Inflammatory macrophage treated with lipopolysaccharide for 1 hour (primary cell): ENCODE measurements at places on chromosomes 1 and 21.

DNA sequence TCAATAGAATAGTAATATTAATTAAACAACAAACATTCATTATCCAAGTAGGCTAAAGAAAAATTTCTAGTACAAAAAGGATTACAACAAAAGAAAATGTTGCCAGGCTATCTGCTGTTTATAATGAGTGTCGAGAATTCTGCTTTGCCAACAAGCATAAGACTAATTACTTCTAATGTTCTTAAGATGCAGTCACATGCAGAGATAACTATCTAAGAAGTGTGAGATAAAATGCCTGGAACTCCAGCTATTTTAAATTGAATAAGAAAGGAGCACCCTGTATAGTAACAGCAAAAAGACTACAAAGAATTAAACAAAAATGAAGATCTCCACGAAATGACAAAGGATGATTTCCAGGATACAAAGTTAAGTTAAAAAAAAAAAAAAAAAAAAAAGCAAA is 59.9 kb downstream of the APP start:
- DNase-seq: no peak

- DNase-seq: no peak
Observed at GRCh38 chr1:172932981-172933380, 117.8 kb downstream of the TNFSF18 start.

DNA sequence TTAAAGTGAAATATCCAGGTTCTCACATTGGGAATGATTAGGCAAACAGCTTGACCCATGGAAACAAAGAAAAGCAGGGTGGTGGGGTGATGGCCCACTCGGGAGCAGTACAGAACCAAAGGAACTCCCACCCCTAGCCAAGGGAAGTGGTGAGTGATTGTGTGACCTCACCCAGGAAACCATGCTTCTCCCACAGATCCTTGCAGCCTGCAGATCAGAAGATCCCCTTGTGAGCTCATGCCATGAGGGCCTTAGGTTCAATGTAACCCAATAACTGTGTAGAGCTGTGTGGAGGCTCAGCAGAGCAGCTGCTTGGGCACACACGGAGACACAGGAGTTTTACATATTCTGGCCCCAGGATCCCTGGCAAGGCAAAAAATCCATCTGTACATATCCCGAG is 311.8 kb upstream of the DPYD start:
- no peak for DNase-seq

DNA sequence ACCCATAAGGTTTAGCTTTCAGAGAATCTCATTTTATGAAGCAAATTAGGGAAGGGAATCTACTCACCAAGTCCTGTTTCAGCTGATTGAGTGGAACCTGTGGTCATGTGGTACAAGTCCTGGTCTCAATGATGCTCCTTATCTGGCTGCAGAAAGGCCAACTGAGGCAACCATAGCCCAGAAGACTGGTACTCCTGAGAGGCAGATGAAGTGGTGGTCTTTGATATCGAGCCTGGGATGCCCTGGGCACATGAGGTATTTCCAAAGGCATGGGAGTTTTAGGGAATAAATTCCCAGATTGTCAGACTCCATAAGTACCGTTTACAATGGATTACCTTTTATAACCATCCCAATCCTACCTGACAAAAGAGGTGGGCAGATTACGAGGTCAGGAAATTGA is 3.3 kb downstream of the MX1 start:
- no peak for DNase-seq

DNA sequence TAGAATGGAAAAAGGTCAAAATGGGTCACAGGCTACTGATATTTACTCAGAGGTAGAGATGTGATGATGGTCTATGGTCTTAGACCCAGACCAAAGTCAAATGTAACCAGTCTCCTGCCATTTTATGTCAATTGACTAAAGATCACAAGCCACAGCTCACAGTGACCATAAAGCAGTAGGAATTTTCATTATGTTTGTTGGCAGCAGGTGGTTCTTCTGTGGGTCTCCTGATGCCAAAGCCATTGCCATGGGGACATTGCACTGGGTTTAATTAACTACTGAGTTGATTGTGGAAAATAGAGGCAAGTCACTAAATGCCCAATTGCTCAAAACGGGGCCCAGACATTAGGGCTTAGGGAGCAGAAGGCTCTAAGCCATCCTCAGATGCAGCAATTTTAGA is at the start of gene OR10K2:
OR10K2 (minus strand) TSS at position 101 of the 400 bp plus-strand sequence. CDS start 5,371 bp downstream, outside the sequence.
- no peak for DNase-seq

- no peak for DNase-seq
Observed at GRCh38 chr1:17558954-17559614, 19.6 kb downstream of the ARHGEF10L start.

GRCh38 chr1:51690285-51690961 is 73.5 kb downstream of the OSBPL9 start:
- peak; percentile 59 for DNase-seq

GRCh38 chr1:66764994-66765578 is 12.8 kb downstream of the DYNLT5 start:
- DNase-seq: peak; percentile 35

DNA sequence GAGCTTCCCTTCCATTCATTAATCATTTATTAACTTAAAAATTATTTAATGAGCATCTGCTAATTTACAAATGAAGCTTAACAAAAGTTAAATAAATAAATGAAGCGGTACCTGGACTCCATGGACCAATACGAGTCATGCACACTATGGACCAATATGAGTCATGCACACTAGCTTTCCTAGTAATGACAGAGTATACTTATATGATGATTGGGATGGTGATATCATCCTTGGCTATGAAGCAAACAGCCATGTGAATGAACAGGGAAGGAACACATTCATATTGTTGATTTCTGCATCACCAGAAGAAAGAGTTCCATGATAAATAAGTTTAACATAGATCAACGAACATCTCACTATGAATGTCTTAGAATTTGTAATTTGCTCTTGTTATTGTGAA is 109.9 kb downstream of the SPAG17 start:
- DNase-seq: no peak

DNA sequence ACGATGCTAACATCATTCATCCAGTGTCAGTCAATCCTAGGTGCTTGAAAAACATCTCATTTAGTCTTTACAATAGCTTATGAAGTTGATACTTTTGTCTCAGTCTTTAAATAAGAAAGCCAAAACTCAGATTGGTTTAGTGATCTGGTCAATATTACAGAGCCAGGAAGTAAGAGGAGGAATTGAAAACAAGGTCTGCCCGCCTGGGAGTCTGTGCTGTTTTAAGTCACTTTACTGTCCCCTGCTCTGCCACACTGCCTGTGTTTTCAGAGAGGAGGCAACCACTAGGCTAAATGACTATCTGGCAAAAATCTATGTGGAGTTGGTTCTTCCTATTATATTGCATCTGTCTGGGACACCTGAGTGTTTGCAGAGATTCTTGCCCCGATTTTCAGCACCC is 62.3 kb downstream of the ST6GALNAC3 start:
- DNase-seq: no peak

DNA sequence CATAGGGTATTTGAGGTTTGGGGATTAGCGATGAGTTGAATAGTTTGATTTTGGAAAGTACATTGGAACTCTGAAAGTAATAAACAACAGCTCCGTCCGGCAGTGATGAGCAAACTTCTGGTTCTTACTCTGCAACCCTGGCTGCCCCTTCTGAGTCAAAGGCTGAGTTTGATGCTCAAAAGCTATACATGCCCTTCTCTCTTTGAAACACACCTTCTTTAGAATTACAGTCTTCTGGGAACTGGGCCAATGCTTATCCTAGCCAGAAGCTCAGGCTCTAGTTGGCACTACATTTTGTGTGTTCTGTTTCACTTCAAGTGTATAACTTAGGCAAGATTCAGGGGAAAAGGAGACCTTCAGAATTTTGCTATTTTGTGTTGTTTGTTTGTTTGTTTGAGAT is 9.3 kb downstream of the AHCYL1 start:
- DNase-seq: no peak

GRCh38 chr1:45971335-45971734 is 161.1 kb downstream of the PIK3R3 start:
- no peak for DNase-seq

GRCh38 chr1:159067699-159068621 is 8.6 kb downstream of the AIM2 start:
- DNase-seq: peak; percentile 72

GRCh38 chr1:21914880-21915640 is 22.1 kb downstream of the HSPG2 start:
- no peak for DNase-seq

- no peak for DNase-seq
Observed at GRCh38 chr21:46057111-46057709, 40.7 kb upstream of the COL6A2 start.

- no peak for DNase-seq
Observed at GRCh38 chr21:16538405-16538804, 808.6 kb downstream of the USP25 start.

DNA sequence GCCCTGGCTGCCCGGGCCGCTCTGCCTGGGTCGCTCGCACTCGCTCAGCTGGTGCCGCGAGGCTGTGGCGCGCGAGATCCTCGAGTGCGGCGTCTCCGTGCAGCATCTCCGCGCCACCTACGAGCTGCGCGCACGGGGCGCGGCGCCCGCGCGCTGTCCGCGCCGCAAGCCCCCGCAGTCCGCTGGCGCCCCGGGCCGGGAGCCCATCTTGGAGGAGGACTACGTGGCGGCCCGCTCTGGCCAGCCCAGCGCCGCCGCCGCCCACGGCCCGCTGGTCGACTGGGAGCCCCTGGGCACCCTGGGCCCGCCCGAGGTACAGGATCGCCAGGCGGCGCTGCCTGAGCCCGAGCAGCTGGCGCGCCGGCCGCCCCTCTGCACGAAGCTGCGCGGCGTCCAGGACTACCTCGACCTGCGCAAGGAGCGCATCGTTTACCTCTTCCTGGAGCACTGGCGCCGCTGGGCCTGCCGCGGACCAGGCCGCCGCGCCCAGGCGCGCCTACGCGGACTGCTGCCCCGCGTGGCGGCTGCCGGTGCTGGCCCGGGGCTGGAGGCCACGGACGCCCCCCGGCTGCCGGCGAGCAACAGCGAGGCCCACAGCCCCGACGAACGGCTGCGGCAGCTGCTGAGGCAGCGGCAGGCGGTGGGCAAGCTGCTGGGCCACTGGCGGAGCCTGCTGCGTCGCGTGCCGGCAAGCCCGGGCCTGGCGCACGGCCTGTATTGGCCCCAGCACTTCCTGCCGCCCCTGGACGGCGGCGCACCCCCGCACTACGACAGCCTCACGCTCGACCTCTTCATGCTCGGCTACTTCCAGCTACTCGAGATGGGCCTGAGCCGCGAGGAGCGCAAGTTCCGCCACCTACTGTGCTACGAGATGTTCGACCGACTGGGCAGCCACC is 10.9 kb downstream of the TNFRSF25 start:
- no peak for DNase-seq

DNA sequence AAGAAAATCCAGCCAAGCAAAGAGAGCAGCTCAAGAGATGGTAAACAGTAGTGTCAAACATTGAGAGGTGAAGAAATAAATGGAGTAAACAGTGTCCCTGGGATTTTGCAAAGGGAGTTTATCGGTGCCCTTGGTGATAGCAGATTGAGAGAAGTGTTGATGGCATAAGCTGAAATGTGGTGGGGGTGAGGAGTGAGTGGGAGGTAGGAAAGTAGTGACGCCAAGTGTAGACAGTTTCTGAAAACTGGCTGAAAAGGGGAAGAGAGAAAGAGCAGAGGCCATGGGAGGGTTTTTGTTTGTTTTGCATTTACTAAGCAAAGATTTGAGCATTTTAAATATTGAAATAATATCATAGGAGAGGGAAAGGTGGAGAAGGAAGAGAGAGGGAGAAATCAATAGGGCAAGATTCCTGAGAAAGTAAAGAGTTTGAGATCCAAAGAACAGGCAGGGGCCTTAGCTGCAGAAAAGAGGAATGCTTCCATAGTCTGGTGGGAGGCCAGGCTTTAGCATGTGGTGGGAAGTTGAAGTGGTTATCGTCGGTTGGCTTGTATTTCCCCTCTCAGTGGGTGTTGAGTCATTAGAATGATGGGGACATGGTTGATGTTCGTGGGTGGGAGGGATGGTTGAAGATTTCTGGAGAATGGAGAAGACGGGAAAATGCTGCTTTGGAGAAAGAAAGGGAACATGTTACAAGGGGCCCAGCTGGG is 26.8 kb upstream of the RASAL2 start:
- peak; percentile 94 for DNase-seq

GRCh38 chr1:204102739-204103430 is 30.0 kb downstream of the SOX13 start:
- peak; percentile 20 for DNase-seq

DNA sequence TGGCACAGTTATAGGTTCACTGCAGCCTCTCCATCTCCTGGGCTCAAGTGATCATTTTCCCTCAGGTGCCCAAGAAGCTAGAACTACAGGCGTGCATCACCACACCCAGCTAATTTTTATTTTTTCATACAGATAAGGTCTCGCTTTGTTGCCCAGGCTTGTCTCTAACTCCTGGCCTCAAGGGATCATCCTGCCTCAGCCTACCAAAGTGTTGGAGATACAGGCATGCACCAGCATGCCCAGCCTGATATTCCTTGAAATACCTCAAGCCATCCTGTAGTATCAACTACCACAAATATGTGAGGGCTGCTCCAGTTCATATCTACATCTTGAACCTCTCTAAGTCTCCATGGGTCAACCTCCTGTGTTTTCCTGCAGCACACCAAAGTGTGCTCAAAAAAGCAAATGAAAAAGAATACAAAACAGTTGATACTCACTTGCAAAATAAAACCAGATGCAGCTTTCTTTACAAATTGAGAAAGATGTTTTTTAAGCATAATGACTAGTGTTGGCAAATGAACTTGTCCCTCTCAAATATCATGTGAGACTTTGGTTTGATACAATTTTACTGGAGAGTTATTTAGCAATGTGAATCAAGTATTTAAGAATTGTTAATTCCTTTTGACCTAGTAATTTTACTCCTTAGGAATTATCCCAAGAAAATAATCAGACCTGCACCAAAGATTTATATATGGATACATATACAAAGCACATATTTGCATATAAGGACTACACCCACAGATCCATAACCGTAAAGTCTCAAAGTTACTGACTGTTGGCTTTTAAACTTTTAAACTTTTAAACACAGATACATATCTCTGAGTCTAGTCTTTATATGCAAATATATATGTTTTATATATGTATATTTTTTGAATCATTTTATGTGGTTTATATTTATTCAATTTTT is 197.7 kb downstream of the NRIP1 start:
- no peak for DNase-seq

- no peak for DNase-seq
Observed at GRCh38 chr1:92125204-92125603, 45.1 kb downstream of the BTBD8 start.

DNA sequence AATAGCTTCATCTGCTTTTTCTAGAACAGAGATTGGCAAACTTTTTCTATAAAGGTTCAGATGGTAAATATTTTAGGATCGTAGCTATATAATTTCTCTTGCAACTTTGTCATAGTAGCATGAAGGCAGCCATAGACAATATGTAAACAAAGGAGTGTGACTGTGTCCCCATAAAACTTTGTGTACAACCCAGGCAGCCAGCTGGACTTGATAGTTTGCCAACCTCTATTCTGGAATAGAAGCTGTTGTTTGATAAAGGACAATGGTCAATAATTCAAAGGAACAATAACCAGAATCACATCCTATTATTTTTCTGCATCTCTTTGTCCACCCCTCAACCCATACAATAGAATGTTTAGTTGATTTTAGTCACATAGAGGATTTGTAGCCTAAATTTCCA is 286.7 kb downstream of the LMX1A start:
- DNase-seq: no peak

DNA sequence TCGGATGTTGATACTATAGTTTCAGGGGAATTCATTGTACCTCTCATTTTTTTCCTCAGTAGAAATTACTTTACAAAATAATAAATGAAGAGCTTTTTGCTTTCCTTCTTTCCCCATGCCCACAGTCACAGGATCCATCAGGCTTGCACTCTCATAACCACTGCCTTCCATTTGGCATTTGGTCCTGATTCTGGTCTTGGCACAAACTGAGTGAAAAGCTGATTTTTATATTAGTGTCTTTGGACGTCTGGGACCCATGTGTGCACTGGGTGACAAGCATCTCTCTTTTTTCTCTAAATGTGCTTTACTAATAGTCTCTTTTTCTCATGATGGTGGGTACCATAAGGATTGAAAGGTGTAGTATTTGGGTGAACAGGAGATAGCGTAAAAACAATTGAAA is 2.8 kb downstream of the ELAVL4 start:
- no peak for DNase-seq
